Stimulated activated CD4-positive, alpha-beta T cell treated with anti-CD3 and anti-CD28 coated beads, Interleukin-1b, Interleukin-23, amount 100 ng/mL, for 1 hour (primary cell): ENCODE measurements at places on chromosomes 12 and 14.

GRCh38 chr12:98644433-98644711, 216 bp downstream of the IKBIP start:
- DNase-seq: no peak

GRCh38 chr14:62939970-62940369, 105.3 kb downstream of the KCNH5 start:
- DNase-seq: no peak

GRCh38 chr12:34398366-34398705, 376.0 kb downstream of the ALG10 start:
- no peak for DNase-seq

- DNase-seq: no peak
Observed at GRCh38 chr12:59374783-59375182, 221.0 kb upstream of the SLC16A7 start.

DNA sequence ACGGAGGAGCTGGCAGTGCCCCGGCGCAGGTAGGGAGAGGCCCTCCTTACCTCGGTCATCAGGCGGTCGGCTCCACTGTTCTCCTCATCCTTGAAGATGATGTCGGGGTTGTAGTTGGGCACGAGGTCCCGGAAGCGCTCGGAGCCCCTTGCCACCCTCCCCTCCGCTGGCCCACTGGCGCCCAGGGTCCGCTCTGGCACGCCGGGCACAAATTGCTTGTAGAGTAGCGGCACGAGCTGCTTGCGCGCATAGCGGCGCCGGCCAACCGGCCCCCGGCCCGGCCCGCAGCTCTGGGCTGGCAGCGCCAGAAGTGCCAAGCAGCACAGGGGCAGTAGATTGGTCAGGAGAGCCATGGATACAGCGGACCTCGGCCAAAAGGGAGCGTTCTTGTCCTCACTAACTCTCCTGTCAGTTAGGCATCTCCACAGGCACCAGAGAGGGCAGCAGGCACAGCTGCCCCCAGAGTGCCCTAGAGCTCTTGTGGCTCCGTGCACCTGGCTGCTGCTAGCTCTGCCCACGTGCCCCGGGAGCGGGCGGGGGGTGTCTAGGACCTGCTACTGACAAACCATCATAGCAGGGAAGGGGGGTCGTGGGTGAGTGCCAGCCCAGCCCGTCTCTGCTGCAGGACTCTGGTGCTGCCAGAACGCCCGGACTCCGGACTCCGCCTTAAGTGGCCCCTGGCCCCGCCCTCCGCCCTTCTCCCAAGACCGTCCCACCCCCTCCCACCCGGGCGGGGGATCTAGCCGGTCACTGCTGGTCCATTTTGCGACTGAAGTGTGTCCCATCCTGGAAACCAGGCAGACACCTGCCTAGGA, at the start of gene DHH:
DHH (minus strand) TSS at position 642 of the 815 bp plus-strand sequence; CDS start at position 353, 289 bp downstream.
- DNase-seq: no peak

DNA sequence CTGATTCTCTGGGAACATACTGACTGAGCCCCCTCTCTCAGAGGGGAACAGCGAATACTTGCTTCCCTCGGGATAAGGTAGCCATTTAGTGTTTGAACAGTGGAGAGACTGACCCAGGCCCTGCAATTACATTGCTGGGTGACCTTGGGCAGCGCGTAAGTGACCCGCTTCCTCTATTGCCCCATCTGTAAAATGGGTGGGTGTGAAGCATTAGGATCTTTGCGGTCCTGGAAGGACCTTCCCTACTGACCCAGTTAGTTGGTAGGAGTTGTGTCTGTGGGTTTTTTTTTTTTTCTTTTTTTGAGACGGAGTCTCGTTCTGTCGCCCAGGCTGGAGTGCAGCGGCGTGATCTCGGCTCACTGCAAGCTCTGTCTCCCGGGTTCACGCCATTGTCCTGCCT, 1.2 kb upstream of the KMT5A start:
- DNase-seq: no peak

DNA sequence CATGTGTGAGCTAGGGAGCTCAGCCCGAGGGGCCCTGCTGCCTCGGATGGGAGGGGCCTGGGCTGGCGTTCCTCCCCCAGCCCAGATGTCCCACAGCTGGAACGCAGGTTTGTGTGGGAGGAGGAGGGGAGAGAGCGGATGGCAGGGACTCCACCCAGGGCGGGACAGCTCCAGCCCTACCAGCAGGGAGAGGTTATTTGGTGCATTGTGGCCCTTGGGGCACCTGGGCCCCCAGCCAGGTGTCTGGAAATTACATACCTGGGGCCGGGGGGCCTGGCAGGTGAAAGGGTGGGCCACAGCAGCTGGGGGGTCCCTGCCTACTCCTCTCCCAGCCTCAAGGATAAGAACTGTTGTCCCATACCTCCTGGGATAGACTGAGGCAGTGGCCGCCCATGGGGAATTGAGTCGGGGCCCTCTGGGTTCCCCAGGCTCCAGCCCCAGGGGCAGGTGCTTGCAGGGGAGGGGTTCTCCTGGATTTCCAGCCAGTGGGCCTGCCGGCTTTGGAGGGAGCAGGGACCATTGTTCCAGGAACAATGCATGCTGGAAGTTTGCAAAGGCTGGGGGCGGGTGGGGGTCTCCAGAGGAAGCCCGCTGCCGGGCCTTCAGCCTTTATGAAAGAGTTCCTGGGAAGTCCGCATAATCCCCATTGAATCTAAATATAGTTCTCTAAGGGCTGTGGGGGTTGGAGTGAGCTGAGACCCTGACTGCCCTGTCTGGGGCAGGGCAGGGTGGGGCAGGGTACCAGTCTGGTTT, 1.2 kb downstream of the KIF26A start:
- DNase-seq: no peak

- no peak for DNase-seq
Observed at GRCh38 chr14:104843442-104844305, 21.4 kb upstream of the CEP170B start.
